ENCODE measurements at places on chromosomes 7 and 10. TPM values are rescaled to one million over a fixed set of nuclear protein-coding genes. Genes with fewer than 3 reads are reported as not detected.

The HOXA5 gene
- 74.9 TPM for polyA plus RNA-seq

- DNase-seq, result no peak
Measured at GRCh38 chr7:107860981-107861652, 29.9 kb upstream of the DLD start.

DNA sequence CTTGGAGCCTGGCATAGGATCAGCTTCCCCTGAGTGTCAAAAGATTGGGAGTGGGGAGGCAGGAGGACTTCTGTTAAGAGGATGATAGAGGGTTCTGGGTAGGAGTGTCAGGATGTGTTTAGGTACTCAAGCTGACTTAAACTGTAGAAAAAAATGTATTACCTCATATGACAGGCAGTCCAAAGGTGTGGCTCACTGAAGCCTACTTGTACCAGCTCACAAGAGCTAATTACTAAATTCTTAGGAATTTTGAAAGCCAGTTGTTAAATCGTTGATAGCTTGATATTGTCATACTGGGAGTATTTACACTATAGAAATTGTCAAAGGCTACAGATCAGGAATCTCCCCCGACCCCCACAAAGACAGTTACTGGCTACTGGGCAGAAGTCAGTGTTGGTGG, 32.1 kb downstream of the FAS start:
- no peak for DNase-seq

DNA sequence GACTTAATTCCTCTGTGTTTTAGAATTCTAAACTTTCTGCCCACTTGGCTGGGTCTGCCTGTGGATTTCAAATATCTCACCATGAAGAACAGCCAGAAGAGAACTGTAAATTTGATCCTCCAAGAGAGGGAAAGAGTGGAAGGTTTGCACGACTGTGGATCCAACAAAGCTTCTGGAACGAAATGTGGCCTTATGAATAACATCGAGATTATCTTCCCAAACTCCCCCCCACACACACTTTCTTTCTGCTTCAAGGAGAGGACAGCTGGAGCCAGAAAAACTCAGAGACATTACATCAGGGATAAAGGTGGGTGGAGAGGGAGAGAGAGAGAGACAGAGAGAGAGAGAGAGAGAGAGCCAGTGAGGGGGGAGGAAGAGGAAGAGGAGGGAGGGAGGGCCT, 570.1 kb upstream of the MGMT start:
- no peak for DNase-seq

DNA sequence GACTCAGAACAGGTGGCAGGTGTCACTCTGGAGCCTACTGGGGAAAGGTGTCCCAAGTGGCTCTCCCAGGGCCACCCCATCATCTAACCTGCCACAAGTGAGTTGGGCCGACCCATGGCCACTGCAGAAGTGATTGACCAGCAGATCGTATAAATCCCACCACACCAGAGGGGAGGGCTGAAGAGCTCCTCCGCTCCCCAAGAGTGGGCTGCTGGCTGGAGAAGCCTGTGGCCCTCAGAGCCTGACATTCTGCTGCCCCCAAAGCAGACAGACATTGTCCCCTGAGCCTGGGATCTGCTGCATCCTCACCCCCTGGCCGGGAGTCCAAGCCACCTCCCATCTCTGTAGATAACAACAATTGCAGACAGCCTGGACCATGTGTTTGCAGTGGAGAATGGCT, 36.7 kb downstream of the ANXA8 start:
- DNase-seq, result no peak

DNA sequence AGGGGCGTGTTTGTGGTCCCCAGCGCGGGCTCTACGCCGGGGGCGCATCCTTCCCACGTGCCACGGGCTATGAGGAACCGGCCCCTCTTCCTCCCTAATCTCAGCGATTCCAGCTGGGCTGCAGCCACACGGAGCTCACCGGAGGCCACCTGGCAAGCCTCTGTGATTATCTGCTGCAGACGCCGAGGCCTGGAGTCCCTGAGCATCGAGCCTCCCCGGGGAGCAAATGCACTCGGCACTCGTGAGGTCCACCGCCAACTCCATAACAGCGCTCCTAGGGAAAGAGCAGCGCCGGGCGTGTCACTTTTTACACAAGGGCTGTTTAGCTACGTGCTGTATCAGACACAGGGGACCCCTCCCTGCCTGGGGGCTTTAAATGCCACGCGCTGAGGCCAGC, 101.2 kb downstream of the DYNC2I1 start:
- no peak for DNase-seq

DNA sequence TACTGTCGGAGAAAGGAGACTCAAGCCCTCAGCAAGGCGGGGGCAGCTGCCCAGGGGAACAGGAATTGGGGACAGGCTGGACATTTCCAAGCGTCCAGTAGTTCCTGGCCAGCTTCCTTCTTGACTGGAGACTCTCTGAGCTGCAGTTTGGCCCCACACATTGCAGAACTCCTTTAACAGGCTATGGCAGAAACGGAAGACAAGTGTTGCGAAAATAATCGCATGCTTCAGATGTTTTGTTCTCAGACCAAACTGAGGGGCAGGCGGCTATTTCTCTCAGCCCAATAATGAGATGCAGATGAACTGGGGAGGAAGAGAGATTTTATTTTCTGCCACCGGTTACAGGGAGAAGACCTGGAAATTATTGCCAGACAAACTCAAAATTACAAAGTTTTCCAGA, 88.0 kb upstream of the PFKP start:
- DNase-seq, result no peak

The ZNF503 gene
- 89.0 TPM for polyA plus RNA-seq

GRCh38 chr10:131905267-131905571, 4.4 kb downstream of the PPP2R2D start:
- no peak for DNase-seq

The TSPAN12 gene
- 182 TPM for polyA plus RNA-seq

DNA sequence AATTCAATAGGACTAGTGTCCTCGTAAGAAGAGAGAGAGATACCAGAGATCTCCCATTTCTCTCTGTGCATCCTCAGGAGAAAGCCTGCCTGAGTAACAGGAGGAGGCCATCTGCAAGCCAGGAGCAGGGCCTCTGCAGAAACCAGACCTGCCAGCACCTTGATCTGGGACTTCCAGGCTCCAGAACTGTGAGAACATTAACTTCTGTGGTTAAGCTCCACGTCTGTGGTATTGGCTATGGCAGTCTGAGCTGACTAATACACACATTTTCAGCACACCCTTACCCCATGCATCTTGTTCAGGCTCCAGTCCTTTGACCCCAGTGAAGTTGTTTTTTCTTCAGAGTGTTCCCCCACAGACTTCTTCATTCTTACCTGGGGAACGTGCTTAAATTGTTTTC, 3.1 kb upstream of the CRTAC1 start:
- DNase-seq, result no peak

DNA sequence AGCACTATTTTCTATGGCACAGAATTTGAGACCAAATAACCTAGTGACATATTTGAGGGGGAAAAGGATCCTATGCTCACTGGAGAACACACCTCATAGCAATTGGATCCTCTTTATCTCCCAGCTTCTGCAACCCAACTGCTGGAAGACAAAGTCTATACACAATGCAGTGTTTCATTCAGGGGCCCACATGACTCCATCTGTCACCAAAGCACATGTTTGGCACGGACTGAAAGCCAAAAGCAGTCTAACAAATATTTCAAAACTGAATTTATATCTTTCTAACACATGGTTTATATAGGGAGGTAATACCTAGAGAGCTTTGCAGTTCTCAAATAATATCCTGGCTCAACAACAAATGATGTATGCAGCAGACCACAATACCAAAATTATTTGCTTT, 39.2 kb downstream of the ADAM12 start:
- DNase-seq, result no peak

The MLXIPL gene
- polyA plus RNA-seq, result 3.0 TPM

The VWC2 gene
- polyA plus RNA-seq, result 1.0 TPM

DNA sequence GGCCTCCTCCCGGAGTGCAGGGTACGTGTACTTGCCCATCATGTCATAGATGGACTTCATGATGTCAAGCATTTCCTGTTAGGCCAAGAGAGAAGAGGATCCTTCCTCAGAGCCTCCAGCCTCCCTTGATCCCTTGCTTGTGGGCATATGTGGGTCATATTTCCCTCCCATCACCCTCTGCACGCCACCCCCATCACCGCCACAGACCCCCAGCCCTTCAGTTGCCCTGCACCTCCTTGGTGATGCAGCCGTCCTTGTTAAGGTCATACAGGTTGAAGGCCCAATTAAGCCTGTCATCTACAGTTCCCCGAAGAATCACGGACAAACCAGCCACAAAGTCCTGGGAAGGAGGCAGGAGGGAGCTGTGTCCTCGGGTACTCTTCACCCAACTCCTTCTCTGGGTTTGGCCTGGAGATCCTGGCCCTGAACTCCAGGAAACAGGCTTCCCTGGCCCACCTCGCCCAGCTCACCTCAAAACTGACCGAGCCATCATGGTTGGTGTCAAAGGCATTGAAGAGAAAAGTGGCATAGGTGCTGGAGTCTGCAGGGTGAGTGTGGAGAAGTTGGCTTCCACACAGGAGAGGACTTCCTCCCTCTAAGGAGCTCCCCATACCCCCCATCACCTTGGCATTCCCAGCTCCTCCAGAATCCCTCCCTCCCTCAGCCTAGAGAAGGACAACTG, 9.8 kb upstream of the OGA start:
- DNase-seq, result no peak

DNA sequence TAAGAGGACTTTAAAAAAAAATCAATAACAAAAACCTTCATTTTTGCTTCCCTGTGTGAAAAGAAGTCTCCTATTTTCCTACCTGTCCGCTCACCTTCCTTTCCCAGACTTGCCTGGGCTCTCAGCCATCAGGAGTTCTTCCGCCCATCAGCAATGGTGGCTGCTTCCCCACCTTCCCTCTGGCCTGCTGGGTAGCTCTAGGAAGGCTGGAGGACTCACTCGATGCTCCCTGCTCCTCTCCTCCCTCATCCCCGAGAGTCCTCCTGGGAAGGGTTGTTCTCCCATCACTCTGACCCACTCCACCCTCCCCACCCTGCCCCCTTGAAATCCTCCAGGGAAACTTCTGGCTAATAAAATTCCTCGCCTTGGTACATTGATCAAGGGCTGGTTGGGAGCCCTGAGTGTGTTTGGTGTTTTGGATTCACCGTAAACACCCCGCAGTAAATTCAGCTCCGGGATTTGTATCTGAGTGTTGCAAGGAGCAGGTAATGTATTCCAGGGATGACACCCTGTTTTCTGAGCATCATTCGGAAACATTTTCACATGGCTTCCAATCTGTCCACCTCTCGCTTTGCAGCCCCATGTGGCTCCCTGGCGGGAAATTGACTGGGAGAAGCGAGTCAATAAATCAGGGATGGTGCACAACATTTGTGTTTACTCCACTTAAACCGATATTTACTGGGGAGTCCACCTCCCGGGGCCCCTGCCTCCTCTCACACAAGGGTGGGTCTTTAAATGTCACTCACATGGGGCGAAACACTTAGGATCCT, 126.4 kb upstream of the SDK1 start:
- DNase-seq, result no peak
